Pancreas (tissue), 10 donors: ENCODE measurements at places on chromosomes 13 and 19.

- H3K27ac ChIP-seq: no peak overlapping the region
- H3K27me3 ChIP-seq: no peaks in the 10 kb centered on the region
- H3K4me3 ChIP-seq: no peak overlapping the region
- DNase-seq: no peak
Observed at GRCh38 chr13:68019901-68020300, 789.8 kb upstream of the PCDH9 start.

GRCh38 chr19:17977488-17977887, 10.6 kb downstream of the KCNN1 start:
- no peaks in the 10 kb centered on the region for H3K4me1 ChIP-seq
- H3K36me3 ChIP-seq: no peaks in the 10 kb centered on the region
- no peaks in the 10 kb centered on the region for H3K27me3 ChIP-seq

GRCh38 chr13:113664751-113665596, 2.0 kb upstream of the GRK1 start:
- no peaks in the 10 kb centered on the region for H3K36me3 ChIP-seq
- no peak for DNase-seq
- H3K27ac ChIP-seq: no peak overlapping the region
- H3K4me1 ChIP-seq: no peaks in the 10 kb centered on the region
- H3K27me3 ChIP-seq: no peaks in the 10 kb centered on the region
- H3K4me3 ChIP-seq: no peak overlapping the region

- no peaks in the 10 kb centered on the region for H3K36me3 ChIP-seq
- no peaks in the 10 kb centered on the region for H3K4me1 ChIP-seq
- DNase-seq: no peak
- H3K27me3 ChIP-seq: no peaks in the 10 kb centered on the region
- no peak overlapping the region for H3K4me3 ChIP-seq
- H3K27ac ChIP-seq: no peak overlapping the region
Observed at GRCh38 chr19:19475849-19476828, 39.2 kb downstream of the TSSK6 start.

DNA sequence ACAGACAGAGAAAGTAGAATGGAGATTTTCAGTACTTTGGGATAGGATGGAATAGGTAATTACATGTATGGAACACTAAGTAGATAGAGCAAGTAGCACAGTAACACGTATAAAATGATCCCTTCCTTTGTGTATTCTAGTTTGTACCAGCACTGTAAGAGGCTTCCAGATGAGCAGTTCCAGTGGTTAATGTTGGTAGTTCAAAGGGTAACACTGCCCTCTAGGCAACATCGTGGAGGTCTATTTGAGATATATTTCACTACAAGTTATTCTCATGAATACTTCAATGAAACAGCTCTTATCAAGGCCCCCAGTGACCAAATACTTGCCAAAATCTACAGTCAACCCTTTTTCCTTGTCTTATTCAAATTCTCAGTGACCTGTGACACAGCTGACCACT, 13.5 kb upstream of the ZNF563 start:
- H3K27ac ChIP-seq: no peak overlapping the region
- peaks cover 21% of the 10 kb centered on the region for H3K36me3 ChIP-seq
- no peak for DNase-seq

DNA sequence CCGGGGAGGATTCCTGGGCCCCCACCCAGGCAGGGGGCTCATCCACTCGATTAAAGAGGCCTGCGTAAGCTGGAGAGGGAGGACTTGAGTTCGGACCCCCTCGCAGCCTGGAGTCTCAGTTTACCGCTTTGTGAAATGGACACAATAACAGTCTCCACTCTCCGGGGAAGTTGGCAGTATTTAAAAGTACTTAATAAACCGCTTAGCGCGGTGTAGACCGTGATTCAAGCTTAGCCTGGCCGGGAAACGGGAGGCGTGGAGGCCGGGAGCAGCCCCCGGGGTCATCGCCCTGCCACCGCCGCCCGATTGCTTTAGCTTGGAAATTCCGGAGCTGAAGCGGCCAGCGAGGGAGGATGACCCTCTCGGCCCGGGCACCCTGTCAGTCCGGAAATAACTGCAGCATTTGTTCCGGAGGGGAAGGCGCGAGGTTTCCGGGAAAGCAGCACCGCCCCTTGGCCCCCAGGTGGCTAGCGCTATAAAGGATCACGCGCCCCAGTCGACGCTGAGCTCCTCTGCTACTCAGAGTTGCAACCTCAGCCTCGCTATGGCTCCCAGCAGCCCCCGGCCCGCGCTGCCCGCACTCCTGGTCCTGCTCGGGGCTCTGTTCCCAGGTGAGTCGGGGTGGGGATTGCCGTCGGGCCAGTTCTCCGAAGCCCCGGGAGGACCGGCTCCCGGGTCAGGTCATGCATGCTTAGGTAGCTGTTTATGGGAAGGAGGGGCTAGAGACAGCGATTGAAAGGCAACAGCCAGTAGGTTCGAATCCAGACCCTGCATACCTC, at the start of gene ICAM1:
Gene ICAM1 (plus strand): TSS at position 505 of the 779 bp plus-strand sequence. CDS start 40 bp downstream, at position 545.
- DNase-seq: peak; percentile 80
- H3K36me3 ChIP-seq: no peaks in the 10 kb centered on the region
- H3K4me1 ChIP-seq: peaks cover 10% of the 10 kb centered on the region
- no peaks in the 10 kb centered on the region for H3K27me3 ChIP-seq

GRCh38 chr13:108176685-108177274, 38.6 kb downstream of the LIG4 start:
- peak; percentile 34 for DNase-seq
- no peak overlapping the region for H3K4me3 ChIP-seq
- no peaks in the 10 kb centered on the region for H3K4me1 ChIP-seq
- H3K36me3 ChIP-seq: no peaks in the 10 kb centered on the region
- no peaks in the 10 kb centered on the region for H3K27me3 ChIP-seq

GRCh38 chr13:33582121-33582520, 235.8 kb upstream of the RFC3 start:
- H3K4me1 ChIP-seq: peaks cover 2% of the 10 kb centered on the region
- no peak overlapping the region for H3K27ac ChIP-seq
- H3K4me3 ChIP-seq: no peak overlapping the region
- no peaks in the 10 kb centered on the region for H3K27me3 ChIP-seq
- no peak for DNase-seq

DNA sequence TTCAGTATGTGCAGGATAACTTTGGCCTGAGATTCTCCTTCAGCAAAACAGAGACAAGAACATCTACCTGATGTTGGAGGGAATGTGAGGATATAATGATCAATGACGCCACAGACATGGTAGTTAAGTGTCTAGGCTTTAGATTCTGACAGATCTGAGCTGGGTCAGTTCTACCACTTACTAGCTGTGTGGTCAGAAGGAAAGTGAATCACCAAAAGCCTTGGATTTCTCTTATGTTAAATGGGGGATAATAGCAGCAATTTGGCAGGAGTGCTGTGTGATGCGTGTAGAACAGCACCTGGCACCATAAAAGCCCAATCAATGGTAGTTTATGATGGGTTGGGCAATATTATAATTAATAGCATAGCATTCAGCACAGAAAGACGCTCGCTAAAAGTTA, 41.7 kb downstream of the RXFP2 start:
- no peak for DNase-seq
- no peak overlapping the region for H3K4me3 ChIP-seq
- H3K36me3 ChIP-seq: no peaks in the 10 kb centered on the region
- no peak overlapping the region for H3K27ac ChIP-seq
- H3K27me3 ChIP-seq: no peaks in the 10 kb centered on the region
- no peaks in the 10 kb centered on the region for H3K4me1 ChIP-seq

- H3K27me3 ChIP-seq: no peaks in the 10 kb centered on the region
- H3K27ac ChIP-seq: no peak overlapping the region
- no peaks in the 10 kb centered on the region for H3K4me1 ChIP-seq
- no peak for DNase-seq
Observed at GRCh38 chr13:73602295-73602694, 531.9 kb downstream of the KLF12 start.

GRCh38 chr13:98478189-98479129, 98.4 kb downstream of the STK24 start:
- no peak overlapping the region for H3K27ac ChIP-seq
- H3K27me3 ChIP-seq: no peaks in the 10 kb centered on the region
- H3K4me3 ChIP-seq: no peak overlapping the region
- H3K4me1 ChIP-seq: peaks cover 45% of the 10 kb centered on the region
- DNase-seq: no peak

DNA sequence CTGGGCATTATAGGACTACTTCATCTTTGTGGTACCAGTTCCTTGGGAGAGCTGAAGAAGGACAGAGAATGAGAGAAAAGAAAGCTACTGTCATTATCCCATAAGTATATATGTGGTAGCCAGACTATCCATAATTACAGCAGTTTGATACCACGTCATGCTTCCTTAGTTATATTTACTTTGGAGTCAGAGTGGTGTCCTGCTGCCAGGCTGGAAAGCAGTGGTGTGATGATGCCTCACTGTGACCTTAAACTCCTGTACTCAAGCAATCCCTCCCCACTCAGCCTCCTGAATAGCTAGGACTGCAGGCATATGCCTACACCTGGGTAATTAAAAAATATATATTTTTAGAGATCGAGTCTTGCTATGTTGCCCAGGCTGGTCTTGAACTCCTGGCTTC, 57.8 kb downstream of the WTIP start:
- no peaks in the 10 kb centered on the region for H3K4me1 ChIP-seq
- H3K27ac ChIP-seq: no peak overlapping the region
- H3K4me3 ChIP-seq: no peak overlapping the region
- H3K36me3 ChIP-seq: no peaks in the 10 kb centered on the region
- DNase-seq: no peak
- no peaks in the 10 kb centered on the region for H3K27me3 ChIP-seq

GRCh38 chr13:79187917-79188690, 218.0 kb downstream of the RBM26 start:
- H3K4me1 ChIP-seq: no peaks in the 10 kb centered on the region
- DNase-seq: no peak
- no peak overlapping the region for H3K27ac ChIP-seq
- no peak overlapping the region for H3K4me3 ChIP-seq
- H3K36me3 ChIP-seq: no peaks in the 10 kb centered on the region

- DNase-seq: no peak
- no peaks in the 10 kb centered on the region for H3K27me3 ChIP-seq
- H3K4me1 ChIP-seq: no peaks in the 10 kb centered on the region
- no peaks in the 10 kb centered on the region for H3K36me3 ChIP-seq
- no peak overlapping the region for H3K4me3 ChIP-seq
Observed at GRCh38 chr19:9061879-9062278, 25.0 kb upstream of the OR1M1 start.

- no peaks in the 10 kb centered on the region for H3K27me3 ChIP-seq
- peak overlapping the region; percentile 74 for H3K4me3 ChIP-seq
- no peaks in the 10 kb centered on the region for H3K36me3 ChIP-seq
- H3K27ac ChIP-seq: no peak overlapping the region
Observed at GRCh38 chr19:11693505-11694499, 44.9 kb downstream of the ZNF823 start.

GRCh38 chr13:109007946-109008345, 378.5 kb downstream of the MYO16 start:
- H3K4me1 ChIP-seq: no peaks in the 10 kb centered on the region
- no peaks in the 10 kb centered on the region for H3K36me3 ChIP-seq
- no peaks in the 10 kb centered on the region for H3K27me3 ChIP-seq
- H3K4me3 ChIP-seq: no peak overlapping the region
- DNase-seq: no peak

DNA sequence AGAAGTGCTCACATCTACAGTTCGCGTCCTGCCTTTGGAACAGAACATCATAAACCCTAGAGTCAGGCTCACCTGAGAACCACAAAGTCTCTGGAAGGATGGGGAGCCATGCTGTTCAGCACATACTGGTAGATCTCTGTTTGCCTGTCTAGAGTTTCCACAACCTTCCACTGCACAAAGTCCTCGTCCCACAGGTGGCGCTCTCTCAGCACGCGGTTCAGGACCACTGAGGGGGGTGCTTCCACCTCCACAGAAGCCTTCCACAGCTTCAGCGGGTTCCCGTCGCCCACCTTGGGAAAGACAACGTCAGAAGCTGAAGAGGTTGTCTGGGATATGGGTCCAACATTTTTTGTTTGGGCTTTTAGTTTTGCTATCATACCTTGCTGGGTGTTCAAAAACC, 93.6 kb downstream of the KL start:
- H3K4me3 ChIP-seq: no peak overlapping the region
- no peak for DNase-seq
- peaks cover 88% of the 10 kb centered on the region for H3K36me3 ChIP-seq

DNA sequence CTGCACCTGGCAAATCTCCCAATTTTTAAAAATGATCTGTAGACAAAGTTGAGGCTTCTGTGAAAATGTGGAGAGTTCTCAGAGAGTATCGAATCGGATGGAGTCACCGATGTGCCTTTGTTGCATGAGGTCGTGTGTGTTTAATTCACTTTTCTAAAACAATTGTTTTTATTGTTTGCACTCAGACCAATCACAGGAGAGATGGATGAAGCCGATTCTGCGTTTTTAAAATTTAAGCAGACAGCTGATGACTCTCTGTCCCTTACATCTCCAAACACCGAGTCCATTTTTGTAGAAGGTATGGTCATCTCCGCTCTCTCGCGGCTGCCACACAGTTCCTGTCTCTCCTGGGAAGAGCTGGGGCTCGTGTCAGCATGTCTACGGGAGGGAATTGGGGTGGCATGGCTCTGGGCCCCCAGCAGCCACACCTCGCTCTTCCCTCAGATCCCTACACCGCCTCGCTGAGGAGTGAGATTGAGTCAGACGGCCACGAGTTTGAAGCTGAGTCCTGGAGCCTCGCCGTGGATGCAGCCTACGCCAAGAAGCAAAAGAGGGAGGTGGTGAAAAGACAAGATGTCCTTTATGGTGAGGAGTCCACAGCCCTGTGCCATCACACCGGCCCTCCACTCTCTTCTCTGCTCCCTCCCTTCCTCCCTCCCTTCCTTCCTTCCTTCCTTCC, 47.2 kb downstream of the PEX11G start:
- no peak overlapping the region for H3K4me3 ChIP-seq
- no peaks in the 10 kb centered on the region for H3K27me3 ChIP-seq
- H3K4me1 ChIP-seq: no peaks in the 10 kb centered on the region

DNA sequence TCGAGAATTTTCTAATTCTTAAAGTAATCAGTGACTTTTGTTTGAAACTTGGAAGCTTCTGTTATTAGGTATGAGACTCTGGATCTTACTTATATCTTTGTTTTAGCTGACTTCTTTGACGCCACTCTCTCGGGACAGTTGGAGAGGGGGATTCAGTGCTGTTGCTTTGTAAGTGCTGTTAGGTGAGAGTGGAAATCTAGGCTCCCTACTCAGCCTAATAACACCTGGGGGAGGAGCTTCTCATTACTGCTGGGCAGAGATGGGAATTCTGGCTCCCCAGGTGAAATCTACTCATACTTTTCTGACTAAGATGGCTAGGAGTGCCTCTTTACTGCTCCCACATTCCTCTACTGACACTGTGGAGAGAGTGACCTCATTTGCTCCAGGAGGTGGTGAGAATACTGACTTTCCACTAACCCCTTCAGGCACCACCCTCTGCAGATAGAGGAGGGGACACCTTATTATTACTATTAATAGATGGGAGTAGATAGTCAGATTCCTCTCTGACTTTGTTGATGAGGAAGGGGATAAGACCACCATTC, 324.9 kb upstream of the SPRY2 start:
- no peak for DNase-seq
- H3K36me3 ChIP-seq: no peaks in the 10 kb centered on the region
- H3K4me1 ChIP-seq: no peaks in the 10 kb centered on the region
- no peaks in the 10 kb centered on the region for H3K27me3 ChIP-seq

- H3K36me3 ChIP-seq: no peaks in the 10 kb centered on the region
- no peaks in the 10 kb centered on the region for H3K27me3 ChIP-seq
Observed at GRCh38 chr13:113915786-113916329, 52.0 kb upstream of the GAS6 start.
